Nasal cavity respiratory epithelium epithelial cell of viscerocranial mucosa (primary cell): ENCODE measurements at places on chromosomes 1 and 21. TPM values are rescaled to one million over a fixed set of nuclear protein-coding genes. Genes with fewer than 3 reads are reported as not detected.

SERTAD4 gene
- 0.34 and 1.5 TPM in 2 replicates for total RNA-seq

SEMA6C gene
- total RNA-seq: 0.34 and 1.3 TPM in 2 replicates

PCAT6 gene
- 0.68 and 1.1 TPM in 2 replicates for total RNA-seq

FAM151A gene
- total RNA-seq: not detected in 2 replicates
